ENCODE measurements at places on chromosomes 12 and 14. TPM values are rescaled to one million over a fixed set of nuclear protein-coding genes. Genes with fewer than 3 reads are reported as not detected.
A peak's percentile ranks its signal among the peaks of the same experiment; 100 is the strongest.

KRT79 gene
- total RNA-seq, result 0.16 TPM

TMTC1 gene
- 0.04 TPM for total RNA-seq

GRCh38 chr12:127482950-127483349, 784.0 kb upstream of the TMEM132C start:
- H3K27me3 ChIP-seq, result no peaks in the 10 kb centered on the region
- H3K36me3 ChIP-seq, result no peaks in the 10 kb centered on the region
- H3K4me3 ChIP-seq, result no peak overlapping the region

DNA sequence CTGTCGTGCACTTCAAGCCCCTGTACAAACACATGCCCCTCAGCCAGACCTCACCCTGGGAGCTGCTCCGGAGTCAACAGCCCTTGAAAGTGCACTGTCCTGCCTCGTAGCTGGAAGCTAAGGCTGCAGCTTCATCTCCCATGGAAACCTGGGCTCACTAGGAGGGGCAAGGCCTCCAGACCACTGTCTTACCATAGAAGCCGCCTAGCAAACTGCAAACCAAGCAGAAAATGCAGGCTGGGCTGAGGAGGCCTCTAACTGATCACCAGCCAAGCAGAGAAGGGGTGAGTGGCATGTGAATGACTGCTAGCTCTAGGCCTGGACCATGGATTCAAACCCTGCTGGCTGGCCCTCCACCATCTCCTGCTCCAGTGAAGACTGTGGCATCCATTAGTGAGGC, 340.2 kb downstream of the CACNA1C start:
- H3K4me3 ChIP-seq, result no peak overlapping the region
- H3K4me1 ChIP-seq, result no peaks in the 10 kb centered on the region

GRCh38 chr12:109488051-109488665, 10.7 kb downstream of the UBE3B start:
- no peaks in the 10 kb centered on the region for H3K27me3 ChIP-seq
- H3K27ac ChIP-seq, result no peak overlapping the region
- peaks cover 41% of the 10 kb centered on the region for H3K36me3 ChIP-seq
- no peak for DNase-seq

GRCh38 chr14:36132826-36133225, 43.7 kb downstream of the PTCSC3 start:
- H3K27ac ChIP-seq, result no peak overlapping the region
- no peak for DNase-seq
- H3K4me3 ChIP-seq, result no peak overlapping the region
- H3K4me1 ChIP-seq, result no peaks in the 10 kb centered on the region

DNA sequence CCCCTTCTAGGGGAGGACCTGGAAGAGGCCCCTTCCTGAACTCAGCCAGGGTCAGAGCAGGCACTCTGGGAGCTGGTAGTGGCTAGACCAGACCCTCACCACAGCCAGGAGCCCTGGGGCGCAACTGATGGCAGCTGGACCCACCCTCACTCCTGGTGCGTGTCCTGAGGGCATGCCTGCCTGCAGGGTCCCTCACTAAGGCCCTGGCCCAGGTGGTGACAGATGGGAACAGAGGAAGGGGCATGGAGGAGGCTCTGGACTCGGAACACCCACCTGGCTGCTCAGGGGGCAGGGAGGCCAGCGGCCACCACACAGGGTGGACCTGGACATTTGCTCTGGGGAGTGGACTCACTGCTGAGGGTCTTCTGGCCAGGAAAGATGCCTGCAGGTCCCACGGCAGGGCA, 342.2 kb upstream of the SFSWAP start:
- H3K4me1 ChIP-seq, result no peaks in the 10 kb centered on the region
- no peaks in the 10 kb centered on the region for H3K36me3 ChIP-seq
- no peak overlapping the region for H3K27ac ChIP-seq
- DNase-seq, result no peak
- peaks cover 2% of the 10 kb centered on the region for H3K27me3 ChIP-seq

DNA sequence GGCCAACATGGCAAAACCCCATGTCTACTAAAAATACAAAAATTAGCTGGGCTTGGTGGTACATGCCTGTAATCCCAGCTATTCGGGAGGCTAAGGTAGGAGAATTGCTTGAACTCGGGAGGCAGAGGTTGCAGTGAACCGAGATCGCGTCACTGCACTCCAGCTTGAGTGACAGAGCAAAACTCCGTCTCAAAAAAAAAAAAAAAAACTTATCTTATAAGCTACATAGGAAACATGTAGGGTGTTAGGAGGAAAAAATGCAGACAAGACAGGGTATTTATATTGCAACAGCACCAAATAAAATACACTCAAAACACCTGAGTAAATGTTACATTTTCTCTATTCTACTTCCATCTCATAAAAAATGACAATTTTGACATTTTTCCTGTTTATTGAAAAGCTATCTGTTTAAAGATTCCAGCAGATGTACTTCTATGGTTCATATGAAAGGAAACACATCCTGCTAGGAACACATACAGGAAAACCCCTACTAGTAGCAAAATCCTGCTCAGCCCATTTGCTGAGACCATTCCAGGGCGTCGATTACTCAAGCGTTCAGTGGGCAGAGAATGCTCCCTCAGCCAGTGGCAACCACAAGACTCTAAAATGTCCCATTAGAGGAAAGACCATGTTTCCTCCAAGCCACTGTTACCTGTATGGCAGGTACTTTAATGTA, 19.7 kb downstream of the CORO1C start:
- no peak overlapping the region for H3K4me3 ChIP-seq
- no peaks in the 10 kb centered on the region for H3K27me3 ChIP-seq
- H3K27ac ChIP-seq, result no peak overlapping the region
- peaks cover 3% of the 10 kb centered on the region for H3K4me1 ChIP-seq
- no peaks in the 10 kb centered on the region for H3K36me3 ChIP-seq

- peaks cover 26% of the 10 kb centered on the region for H3K4me1 ChIP-seq
- no peak for DNase-seq
- H3K27me3 ChIP-seq, result no peaks in the 10 kb centered on the region
- peak overlapping the region; percentile 95 for H3K27ac ChIP-seq
These were observed 423 bp downstream of the ALDH6A1 start for GRCh38 chr14:74083784-74084276.

DNA sequence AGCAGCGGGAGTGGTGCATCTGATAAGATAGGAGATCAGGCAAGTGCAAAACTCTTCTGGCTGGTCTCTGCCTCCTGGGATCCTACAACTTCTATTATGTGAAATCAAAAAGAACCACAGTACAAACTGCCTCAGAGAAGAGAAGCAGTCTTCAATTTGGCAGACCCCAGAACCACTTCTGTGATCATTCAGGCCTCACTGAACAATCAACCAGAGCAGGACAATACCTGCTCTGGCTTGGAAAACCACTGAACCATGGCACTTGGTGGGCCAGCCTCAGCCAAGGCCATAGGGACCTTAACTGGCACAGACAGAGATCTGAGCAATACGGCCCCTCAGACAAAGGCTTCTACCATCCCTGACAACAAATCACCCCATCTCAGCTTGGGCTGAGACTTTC, 103.0 kb downstream of the NDUFA12 start:
- H3K4me1 ChIP-seq, result no peaks in the 10 kb centered on the region
- H3K27ac ChIP-seq, result no peak overlapping the region
- no peaks in the 10 kb centered on the region for H3K36me3 ChIP-seq
- no peak overlapping the region for H3K4me3 ChIP-seq

Measured in activated CD4-positive, alpha-beta T cell treated with anti-CD3 and anti-CD28 coated beads for 36 hours (primary cell).